Fibroblast of gingiva (primary cell): ENCODE measurements at places on chromosomes 1 and 21.

DNA sequence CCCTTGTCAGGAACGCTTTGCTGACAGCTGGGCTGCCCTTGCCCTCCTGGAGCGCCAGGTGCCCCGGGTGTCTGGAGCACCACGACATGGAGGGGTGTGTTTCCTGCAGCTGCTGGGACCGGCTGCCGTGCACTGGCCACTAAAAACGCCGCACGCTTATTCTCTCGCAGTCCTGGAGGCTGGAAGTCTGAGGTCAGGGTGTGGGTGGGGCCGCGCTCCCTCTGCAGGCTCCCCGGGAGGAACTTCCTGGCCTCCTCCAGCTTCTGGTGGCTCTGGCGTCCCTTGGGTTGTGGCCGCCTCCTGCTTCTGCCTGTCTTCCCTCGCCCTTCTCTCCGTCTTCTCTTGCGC is 28.0 kb upstream of the PLCH2 start:
- no peak for DNase-seq

GRCh38 chr1:99943223-99943794 is 26.5 kb upstream of the SLC35A3 start:
- peak; percentile 95 for DNase-seq

- DNase-seq: no peak
Measured at GRCh38 chr1:242524571-242525359, at the start of gene PLD5. Gene PLD5 (minus strand): TSS chr1:242524697.

GRCh38 chr1:183279835-183280234 is 93.8 kb downstream of the LAMC2 start:
- DNase-seq: peak; percentile 95

GRCh38 chr21:15776818-15777217 is 47.0 kb downstream of the USP25 start:
- DNase-seq: no peak
